ENCODE measurements at places on chromosomes 1 and 21.

- no peak for DNase-seq
Observed at GRCh38 chr1:184854496-184855140, 100.0 kb upstream of the EDEM3 start.

DNA sequence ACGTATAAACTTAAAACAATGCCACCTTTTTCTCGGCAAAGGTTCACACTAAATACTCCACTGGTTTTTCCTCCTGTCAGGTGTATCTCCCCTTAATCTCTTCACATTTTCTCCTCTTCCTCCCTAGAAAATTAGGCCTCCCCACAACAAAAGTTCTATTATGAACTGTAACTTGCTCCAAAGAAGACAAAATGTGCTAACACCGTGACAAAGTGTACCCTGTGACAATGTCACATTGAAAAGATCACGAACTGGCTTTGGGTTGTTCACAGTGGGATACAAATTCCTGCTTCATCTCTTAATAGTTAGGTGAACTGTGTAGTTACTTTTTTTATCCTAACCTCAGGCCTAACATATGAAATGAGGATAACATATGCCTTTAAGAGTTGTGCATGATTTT lies 6.0 kb downstream of the NUCKS1 start:
- DNase-seq, result no peak

DNA sequence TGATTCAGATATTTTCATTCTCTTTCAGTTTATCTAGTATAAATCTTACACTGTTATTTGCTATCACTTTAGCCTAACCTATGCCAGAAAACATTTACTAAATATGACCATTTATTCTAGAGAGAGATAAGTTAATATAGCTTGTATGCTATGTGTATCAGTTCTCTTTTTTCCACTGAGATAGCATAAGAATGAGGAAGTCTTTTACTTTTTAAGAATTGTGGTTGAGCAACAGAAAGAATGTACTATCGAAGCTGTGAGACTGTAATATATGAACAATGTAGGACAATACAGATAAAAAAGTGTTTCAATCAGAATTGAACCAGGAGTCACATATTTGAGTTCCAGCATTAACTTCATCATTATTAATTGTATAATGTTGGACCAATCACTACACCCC lies 479.9 kb upstream of the PLXNA2 start:
- no peak for DNase-seq

- no peak for DNase-seq
Observed at GRCh38 chr1:90452491-90452890, 264.6 kb downstream of the BARHL2 start.

DNA sequence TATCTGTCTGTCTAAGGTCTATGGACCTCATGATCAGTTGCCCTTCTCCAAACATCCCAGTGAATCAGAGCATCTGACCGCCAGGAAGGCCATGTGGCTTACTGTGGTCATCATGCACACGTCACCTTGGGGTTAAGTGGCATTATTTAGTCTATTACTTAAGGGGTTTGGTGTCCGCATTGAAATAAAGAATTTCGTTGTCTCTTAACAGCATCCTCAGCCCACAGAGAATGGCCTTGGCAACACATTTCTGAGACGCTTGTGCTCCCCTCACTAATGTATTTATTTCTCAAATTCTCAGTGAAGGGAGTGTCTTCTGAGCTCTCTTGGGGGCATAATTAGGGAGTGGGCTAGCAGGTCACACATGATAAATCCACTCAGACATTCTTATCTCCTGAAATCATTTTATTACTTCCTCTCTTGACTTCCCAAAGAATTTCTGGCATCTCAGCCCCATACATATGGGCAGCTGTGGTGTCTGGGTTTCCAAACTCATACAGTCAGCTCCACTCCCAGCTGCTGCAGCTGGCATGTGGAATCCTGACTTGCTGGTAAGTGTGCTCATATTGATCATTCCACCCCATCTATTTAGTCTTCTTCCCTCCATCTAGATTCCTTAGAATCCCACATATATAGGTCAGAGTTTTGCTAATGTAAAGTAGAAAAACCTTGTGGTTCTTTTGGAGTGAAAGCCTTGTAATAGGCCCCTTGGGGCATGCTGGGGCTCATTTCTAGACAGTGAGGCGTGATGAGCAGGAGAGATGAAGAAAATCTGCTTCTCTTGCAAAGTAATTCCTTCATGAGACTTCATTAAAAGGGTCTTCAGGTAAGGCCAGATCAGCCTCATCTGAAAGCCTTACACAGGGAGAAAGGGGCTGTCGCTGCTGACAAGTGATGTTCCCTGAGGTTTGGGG lies 110.5 kb downstream of the HHAT start:
- DNase-seq, result no peak

Data from GM12891 (cell line).